ENCODE measurements at places on chromosomes 1 and 21.

GRCh38 chr1:221031458-221032203, 152.4 kb downstream of the HLX start:
- no peak for DNase-seq

GRCh38 chr1:38285807-38286530, 239.4 kb upstream of the POU3F1 start:
- no peak for DNase-seq

- DNase-seq = no peak
Observed at GRCh38 chr21:39452970-39453342, 1.2 kb downstream of the SH3BGR start.

- DNase-seq = peak; percentile 62
Observed at GRCh38 chr21:31182231-31183140, 144.2 kb upstream of the KRTAP19-8 start.

GRCh38 chr21:21096956-21097355, 98.7 kb downstream of the NCAM2 start:
- DNase-seq = no peak

- no peak for DNase-seq
Observed at GRCh38 chr1:173364827-173365226, 112.3 kb upstream of the PRDX6 start.

DNA sequence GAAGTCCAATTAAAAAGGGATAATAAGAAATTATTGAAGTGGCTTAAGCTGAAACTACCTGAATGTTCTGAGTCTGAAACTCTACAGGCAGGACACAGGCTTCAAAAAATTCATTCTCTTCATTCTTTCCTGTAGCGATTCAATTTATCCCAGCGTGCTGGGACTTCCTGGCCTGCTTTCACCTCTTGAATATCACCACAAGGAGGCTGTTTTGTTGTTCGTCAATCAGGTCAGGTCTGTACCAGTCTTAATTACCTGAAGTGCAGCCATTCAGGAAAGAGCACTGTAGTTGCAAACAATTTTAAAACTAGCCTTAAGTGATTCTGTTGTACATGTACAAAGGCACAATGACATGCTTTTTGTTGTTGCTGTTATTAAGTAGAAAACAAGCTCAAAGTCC, 38.4 kb downstream of the FYB2 start:
- no peak for DNase-seq

DNA sequence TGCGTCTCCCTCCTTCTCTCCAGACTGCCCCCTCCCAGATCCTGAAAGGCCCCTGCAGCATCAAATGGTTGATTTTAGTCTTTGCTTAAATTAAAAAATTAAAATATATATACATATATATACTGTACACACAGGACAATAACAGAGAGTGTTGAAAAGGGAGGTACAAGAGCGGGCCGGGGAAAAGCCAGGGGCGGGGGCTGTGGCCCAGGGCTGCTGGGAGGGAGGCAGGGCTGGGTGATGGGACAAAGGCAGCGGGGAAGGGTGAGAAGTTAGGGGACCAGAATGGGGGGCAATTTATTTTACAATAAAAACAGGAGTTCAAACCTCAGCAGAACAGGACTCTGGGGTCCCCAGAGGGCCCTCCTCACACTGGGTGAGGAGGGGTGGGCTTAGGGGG, 10.5 kb downstream of the ARL8A start:
- DNase-seq = no peak

DNA sequence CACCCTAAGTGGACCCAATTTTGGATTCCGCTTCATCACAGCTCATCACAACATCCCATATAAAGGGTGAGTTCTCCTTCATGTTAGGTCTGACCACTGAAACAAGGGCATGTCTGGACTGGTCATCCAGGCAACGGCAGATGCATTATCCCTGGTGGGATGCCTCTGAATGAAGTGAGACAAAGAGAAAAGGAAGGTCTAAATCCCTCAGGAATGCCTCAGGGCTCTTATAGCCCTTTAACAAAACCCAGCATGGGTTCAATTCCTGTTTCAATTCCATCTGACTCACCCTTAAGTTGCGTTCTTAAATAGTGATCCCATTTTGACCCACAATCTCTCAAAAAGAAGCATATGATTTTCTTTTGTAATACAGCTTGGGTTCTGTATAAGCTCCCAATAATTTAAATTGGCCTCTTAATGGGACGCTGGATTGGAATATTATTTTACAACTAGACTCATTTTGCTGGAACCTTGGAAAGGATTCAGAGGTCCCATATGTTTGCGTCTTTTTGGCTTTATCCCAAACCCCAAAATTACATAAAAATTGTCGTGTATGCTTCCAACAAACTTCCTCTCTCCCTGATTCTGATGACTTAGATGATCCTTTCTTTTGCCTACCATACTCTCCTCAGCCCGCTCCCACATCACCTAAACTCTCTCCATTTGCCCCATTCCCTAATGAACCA, 287.4 kb upstream of the ZP4 start:
- no peak for DNase-seq

DNA sequence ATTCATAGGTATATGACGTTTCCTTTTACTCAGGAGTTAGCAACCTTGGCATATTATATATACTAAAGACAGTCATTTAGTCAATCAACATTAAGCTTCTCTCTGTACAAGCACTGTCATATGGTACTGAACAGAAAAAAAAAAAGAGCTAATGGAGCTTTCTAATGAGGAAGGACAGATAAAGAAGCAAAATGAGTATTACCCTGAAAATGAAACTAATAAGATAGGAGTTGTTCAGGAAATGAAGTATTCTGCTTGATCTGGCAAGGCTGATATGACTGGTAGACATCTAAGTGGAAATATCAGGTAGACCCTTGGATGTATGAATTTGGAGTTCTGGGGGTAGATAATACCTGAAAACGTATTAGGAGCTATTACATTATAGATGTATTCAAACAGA, 4.3 kb upstream of the IKBKE start:
- no peak for DNase-seq

DNA sequence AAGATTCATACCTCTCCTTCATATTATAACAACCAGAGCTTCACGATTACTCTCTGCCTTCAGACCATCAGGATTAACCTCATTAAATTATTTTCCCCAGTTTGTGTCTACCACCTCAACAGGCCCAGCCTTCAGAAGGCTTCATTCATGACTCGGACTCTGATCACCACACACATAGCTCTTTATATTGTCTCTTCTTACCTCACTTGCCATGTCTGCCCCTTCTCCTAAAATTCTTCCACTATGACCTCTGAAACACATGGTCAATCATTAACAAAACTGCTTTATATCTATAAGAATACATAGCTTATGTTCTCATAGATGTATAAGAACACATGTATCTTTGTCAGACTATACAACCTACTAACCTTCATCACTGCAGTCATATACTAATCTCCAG, 79.8 kb downstream of the USP1 start:
- no peak for DNase-seq
